NCI-H1048 (cell line): ENCODE measurements at places on chromosomes 7 and 10.

GRCh38 chr7:120337308-120337907, 64.4 kb downstream of the KCND2 start:
- DNase-seq = no peak

- DNase-seq = no peak
Observed at GRCh38 chr10:84415539-84416244, 87.3 kb downstream of the CCSER2 start.

- no peak for DNase-seq
Observed at GRCh38 chr7:116403265-116403664, 96.3 kb upstream of the CAV2 start.

DNA sequence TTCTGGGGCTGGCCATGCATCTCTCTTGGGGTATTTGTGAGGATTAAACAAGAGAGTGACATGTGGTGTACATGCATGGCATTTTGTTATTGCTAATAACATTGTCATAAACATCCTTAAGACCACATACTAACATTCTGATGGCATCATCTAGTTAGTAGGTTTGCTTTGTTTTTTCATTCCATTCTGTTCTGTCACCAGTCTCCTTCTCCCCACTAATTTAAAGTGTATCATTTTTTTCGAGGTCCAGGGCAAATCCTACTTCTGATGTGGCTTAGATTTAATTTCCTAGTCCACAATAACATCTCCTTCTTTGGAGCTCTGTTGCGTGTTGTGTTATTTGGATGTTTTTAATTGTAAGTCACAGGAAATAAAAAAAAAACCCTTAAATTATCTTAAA, 248.1 kb downstream of the LRMDA start:
- no peak for DNase-seq

GRCh38 chr7:50508471-50508943, 56.7 kb downstream of the DDC start:
- no peak for DNase-seq

DNA sequence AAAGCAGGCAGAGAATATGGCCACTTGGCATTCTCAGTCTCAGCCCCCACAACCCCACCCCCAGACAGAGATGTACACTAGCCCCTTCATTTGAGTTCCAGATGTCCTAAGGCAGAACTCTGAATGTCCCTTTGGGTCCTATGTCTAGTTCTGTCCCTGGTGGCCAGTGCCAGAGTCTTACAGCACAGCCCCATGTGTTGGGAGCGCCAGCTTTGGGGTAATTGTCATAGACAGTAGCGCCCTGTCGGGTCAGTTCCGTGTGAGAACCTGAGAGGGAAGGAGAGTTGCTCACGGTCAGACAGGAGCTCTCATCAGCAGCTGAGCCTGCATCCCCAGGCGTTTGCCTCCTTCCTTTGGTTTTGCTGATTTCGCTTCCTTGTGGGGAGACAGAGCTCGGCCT, 94.9 kb upstream of the INSYN2A start:
- DNase-seq = no peak

GRCh38 chr10:86288695-86289576, 77.7 kb downstream of the GRID1 start:
- no peak for DNase-seq

DNA sequence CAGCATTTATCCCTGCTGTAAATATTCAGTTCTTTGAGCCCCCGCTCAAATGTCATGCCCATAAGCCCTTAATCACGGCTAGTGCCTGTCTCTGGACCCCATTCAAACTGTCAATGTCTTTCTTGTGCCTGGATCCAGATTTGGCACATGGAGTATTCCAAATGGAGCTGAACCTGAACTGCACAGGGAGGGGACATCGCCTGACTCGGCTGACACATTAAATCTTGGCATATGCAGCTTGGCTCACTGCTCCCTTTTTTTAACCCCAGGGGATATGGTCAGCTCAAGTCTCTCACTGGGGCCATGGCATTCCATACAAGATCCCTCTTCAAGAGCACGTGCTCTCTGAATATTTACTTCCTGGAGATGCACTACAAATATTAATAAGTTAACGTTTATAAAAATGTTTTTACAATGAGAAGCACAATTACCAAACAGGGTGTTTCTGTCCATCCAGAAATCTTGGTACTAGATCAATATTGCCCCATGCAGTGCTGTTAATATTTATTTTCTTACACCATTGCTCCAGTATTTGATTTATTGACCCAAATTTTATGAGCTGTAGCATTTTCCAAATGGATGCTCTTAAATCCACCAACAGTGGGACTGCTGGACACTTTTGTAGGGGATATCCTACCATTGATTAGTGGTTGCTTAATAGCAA, 57.4 kb downstream of the FGFR2 start:
- DNase-seq = no peak

DNA sequence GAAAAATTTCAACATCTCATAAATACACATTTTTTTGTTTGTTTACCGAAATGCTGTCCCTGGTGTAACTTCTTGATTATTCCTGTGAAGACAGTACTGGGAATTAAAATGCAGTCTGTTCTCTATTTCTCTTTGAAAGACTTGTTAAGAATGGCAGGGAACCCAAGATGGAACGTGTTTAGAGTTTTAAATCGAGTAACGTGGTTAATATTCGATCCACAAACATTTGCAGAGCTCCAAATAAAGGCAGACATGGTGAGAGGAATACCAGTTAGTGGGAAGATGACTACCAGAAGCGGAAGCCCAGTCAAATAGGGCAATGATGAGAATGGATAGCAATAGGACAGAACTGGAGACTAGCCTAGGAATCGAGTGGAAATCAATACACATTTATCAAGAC, 6.7 kb downstream of the PON3 start:
- DNase-seq = no peak

- DNase-seq = no peak
Observed at GRCh38 chr7:103715376-103716120, 269.5 kb upstream of the SLC26A5 start.

GRCh38 chr7:51148216-51148615, 168.4 kb downstream of the COBL start:
- DNase-seq = no peak

DNA sequence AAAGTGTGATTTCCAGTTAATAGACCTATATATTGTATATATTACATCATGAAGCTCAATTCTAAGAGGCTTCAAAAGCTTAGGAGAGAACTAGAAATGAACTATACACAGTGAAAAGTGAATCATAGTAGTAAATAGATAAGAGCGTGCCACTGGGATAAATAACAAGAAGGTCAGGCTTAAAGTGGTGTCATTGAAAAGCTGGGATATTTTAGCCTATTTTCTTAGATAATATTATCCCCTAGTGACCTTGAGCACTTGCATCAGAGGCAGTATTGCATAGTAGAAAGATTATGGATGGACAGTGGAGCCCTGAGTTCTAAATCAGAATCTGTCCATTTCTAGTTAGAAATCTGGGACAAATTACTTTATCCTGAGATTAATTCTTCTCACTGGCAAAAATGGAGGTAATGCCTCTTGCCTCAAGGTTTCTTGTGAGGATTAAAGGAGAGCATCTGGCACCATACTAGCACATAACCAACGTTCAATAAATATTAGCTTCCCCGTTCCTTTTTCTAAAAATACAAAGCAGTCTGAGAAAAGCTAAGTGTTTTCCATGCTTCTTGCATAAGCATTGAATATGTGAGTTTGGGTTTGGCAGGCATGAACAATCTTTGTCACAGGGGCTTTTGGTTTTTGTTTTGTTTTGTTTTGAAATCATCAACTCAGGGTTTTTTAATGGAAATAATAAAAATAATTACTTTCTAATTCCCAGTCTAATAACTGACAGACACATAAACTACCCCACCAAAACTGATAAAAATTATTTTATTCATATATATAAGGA, 27.3 kb upstream of the MACC1 start:
- no peak for DNase-seq

- DNase-seq = no peak
Observed at GRCh38 chr7:155257482-155258225, 40.0 kb upstream of the INSIG1 start.

DNA sequence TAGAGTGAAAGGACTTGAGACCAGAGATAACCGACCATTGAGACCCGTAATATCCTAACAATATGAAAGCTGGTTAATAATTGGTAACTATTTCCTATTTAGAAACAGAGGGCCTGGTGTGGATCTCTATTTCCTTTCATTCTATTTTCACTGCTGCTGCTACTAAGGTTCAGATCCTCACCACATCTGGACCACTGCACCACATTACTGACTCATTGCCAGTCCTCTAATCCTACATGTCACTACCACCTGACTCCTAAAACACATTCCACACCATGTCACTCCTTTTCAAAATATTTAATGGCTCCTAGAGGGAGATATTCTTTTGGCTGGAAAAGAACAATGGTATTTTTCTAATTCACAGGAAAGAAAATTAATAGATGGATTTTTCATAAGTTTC, 6.4 kb downstream of the USP54 start:
- no peak for DNase-seq

DNA sequence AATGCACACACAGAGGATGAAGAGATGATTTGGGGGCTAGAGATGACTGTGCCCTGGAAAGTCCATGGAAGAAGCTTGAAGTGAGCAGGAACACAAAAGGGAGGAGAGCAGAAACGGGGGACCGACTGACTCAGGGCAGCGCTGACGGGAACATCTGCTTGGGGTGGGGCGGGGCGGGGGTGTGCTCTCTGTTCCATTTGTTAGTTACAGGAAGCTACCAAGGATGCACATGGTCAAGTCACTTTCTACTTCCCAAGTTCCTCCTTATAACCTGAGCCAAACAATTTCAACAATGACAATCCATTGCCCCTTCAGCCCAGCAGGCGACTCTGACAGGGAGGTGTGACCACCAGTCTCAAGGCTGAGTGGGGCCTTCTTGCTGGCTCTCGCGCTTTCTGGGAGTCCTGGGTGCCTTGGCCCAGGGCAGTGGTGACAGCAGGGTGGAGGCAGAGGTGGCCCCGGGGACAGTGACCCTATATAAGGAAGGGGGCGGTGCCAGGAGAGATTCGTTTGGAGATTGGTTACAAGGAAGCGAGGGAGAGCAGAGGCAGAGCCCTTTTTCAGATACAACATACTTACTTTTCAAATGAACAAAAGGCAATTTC, 39.6 kb downstream of the CLEC2L start:
- DNase-seq = no peak

DNA sequence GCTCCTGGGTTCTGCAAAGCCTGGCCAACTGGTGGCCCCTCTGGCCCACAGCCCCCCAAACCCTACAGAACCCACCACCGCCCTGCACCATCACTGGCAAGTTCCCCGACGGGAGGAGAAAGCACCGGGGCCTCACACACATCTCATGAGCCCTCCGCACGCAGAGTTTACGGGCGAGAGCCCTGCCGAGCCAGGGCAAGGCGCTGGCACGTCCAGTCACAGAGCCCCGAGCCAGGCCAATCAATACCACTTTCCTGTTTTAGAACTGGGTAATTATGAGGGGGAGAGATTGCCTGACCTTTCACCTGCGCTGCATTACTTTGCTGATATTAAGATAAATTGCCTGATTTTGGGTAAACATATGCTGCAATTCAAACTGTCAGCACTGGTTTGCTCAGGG, 113.3 kb downstream of the EBF3 start:
- DNase-seq = no peak

- no peak for DNase-seq
Observed at GRCh38 chr7:2399848-2400587, 3.4 kb upstream of the CHST12 start.

GRCh38 chr10:79938728-79939406, 10.0 kb downstream of the SFTPD start:
- no peak for DNase-seq

GRCh38 chr10:10860455-10860976, 157.2 kb upstream of the CELF2 start:
- no peak for DNase-seq

- DNase-seq = no peak
Observed at GRCh38 chr10:104548090-104548489, 93.0 kb upstream of the SORCS3 start.

- no peak for DNase-seq
Observed at GRCh38 chr10:6498771-6499170, 81.3 kb downstream of the PRKCQ start.

GRCh38 chr10:71534568-71535194, 138.0 kb downstream of the CDH23 start:
- DNase-seq = no peak

DNA sequence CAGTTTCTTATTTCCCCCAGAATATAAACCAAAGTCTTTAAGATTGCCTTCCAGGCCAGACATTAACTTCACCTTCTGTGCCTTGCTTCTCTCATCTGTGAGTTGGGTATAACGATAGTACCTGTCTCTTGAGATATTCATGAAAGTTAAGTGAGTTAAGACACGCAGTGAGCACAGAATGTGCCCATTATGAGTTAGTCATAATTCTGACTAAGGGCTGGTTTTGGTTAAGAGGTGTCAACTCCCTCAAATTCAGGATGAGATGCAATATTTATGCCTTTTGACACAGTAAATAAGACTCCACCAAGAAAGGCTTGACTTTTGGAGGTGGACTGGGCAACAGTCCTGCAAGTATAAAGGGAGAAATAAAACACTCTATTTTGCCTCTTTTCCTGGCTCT, 528.7 kb upstream of the IGFBP3 start:
- no peak for DNase-seq

DNA sequence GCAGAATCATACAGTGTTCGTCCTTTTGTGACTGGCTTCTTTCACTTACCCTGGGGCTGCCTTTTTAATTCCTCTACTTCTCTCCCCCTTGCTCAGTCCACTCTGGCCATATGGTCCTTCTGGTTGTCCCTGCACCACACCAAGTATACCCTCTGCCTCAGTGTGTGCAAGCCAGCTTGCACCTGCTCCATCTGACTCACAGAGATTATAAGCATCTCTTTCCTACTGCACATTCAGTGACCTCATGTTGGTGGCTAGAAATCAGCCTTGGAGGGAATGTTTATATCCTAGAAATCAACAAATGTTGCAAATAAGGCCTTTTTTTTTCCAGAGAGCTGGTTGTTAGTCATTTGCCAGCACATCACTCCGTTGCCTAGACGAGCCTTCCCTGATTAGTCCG, 67.5 kb upstream of the C10orf90 start:
- DNase-seq = no peak

DNA sequence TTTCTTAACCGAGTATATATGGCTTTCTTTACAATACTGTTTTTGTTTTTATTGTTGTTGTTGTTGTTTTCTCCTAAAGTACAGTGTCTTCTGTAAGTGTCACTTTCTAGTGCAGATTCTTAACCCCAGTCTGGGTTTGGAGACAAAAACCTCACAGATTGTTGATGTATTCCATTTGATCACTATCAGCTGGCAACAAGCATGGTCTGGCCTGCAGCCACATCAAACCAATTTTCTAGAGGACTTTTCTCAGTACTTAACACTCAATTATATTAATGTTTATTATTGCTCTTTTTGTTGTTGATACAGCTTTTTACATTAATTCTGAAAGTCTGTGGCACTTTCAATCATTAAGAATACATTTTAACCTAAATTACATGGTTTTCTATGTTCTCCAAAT, 17.1 kb downstream of the LRRN3 start:
- no peak for DNase-seq
